Right atrium auricular region (tissue), 2 donors: ENCODE measurements at places on chromosomes 2 and 18. TPM values are rescaled to one million over a fixed set of nuclear protein-coding genes. Genes with fewer than 3 reads are reported as not detected.

The RAB6C gene
- total RNA-seq = not detected

DNA sequence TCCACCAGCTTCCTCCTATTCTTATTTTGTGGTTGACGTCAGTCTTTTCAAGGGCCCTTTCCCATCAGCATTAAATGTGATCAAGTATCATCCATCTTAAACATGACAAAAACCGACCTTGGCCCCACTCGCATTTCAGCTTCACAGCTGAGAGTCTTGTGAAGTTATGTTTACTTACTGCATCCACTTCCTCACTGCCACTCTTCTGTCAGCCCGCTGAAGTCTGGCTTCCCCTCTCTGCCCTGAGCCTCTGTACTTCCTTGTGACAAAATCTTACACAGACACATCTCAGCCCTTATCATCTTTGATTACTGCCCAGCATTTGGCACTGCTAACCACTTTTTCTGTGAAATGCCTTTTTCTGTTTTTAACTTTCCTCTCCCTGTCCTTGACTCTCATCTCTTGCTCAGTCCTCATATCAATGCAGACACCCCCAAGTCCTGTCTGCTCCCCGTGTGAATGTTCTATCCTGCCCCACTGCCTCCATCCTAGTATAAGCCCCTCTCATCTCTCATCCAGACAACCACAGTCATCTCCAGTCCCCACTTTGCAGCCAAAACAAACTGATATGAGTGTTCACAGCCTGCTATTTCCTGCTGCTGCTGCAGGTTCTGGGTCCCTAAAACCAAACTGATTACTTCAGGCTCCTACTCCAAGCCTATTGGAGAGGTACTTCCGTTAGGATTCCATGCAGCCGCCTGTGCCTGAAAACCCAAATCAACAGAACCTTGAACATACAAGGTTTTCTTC lies 31.4 kb downstream of the FOSL2 start:
- no peak for DNase-seq

DNA sequence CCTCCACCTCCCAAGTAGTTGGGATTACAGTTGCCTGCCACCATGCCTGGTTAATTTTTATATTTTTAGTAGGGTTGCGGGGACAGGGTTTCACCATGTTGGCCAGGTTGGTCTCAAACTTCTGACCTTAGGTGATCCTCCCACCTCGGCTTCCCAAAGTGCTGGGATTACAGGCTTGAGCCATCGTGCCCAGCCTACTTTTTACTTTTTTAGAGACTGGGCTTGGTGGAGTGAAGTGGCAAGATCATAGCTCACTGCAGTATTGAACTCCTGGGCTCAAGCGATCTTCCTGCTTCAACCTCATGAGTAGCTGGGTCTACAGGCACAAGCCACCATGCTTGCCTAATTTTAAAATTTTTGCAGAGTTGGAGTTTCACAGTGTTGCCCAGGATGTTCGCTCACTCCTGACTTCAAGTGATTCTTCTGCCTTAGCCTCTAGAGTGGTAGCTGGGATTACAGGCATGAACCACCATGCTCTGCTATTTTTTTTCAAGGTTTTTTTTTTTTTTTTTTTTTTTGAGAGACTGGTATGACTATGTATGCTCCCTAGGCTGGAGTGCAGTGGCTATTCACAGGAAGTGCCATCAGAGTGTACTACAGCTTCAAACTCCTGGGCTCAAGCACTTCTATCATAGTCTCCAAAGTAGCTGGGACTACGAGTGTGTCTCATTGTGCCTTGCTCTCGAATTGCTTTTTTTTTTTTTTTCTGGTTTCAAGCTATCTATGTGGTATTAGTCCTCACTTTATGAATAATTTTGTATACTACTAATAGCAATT lies 11.9 kb downstream of the MSH2 start:
- DNase-seq = no peak

DNA sequence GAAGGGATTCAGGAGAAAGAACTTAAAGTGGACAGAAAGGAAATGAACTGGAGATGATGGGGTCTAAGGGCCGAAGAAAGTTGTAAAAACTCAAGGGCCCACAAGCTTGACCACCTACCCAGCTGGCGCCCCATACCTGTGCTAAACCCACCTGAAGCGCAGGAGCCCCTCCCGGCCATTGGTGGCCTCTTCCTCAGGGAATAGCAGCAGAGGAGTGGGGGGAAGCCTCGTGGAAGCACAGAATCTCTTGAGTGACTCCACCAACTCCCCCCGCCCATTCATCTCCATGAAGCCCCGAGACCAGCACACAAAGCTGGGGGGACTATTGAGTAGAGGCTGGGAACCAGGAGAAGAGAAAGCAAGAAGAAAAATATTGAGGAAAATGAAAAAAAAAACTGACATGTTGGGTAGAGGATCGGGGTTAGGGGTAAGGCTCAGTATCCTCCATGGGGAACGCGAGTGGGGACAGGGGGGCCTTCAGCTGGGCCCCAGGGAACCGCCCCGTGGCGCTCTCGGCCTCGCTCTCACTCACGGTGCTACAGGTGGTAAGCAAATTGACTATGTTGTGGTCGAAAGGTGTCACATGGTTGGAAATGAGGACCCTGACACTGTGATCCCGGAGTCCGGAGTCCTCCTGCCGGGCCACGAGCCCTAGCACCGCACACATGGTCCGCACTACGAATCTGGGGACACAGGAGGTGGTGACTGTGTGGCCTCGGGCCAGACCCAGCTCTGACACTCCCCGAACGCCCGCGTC lies 728 bp downstream of the AUP1 start:
- no peak for DNase-seq

DNA sequence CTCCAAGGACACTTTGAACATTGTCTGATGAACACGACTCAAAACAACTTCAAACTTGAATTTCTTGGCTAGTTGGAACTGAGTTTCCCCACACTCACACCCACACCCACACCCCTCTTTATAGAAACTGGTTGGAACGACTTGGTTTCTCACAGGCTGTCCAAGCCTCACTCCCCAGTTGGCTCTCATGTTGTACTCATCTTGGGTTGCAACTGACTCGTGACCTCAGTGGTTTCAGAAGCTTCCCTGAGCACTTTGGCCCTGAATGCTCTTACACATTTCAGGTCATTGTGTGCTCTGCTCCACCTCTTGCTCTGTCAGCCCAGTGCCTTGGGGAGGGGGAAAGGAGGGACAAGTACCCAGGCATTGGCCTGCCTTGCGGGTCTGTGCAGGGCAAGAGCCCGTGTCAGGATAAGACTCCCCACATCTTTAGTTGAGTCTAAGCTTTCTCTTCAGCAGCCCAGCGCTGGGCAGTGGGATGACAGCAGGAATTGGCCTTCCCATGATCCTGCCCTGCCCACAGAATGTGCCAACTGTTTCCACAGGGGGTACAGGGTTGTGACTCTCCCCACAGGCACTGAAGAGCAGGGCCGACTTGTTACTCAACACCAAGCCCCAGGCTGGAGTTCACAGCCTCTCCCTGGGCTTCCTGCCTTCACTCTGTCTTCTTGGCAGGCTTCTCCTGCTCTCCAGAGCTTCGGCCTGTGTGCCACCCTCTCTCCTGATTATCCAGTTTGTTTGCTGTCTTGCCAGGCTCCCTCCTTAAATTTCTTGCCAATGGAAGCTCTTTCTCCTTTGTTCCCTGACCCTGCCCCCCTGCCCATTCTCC lies 104.6 kb downstream of the RTN4 start:
- DNase-seq = peak; percentile 87
